ENCODE measurements at places on chromosomes 6 and 20. TPM values are rescaled to one million over a fixed set of nuclear protein-coding genes. Genes with fewer than 3 reads are reported as not detected.

SCRT2 gene
- total RNA-seq, result not detected

RIPPLY2 gene
- total RNA-seq, result not detected

TAP1 gene
- total RNA-seq, result 117 TPM

CLPSL2 gene
- total RNA-seq, result not detected

TTLL9 gene
- not detected for total RNA-seq

MBOAT1 gene
- 15.3 TPM for total RNA-seq

MUCL3 gene
- not detected for total RNA-seq

PAX1 gene
- not detected for total RNA-seq

XKR7 gene
- total RNA-seq, result not detected

CST7 gene
- total RNA-seq, result 52.5 TPM

Data from T-cell (primary cell).